ENCODE measurements at places on chromosomes 2 and 18.

DNA sequence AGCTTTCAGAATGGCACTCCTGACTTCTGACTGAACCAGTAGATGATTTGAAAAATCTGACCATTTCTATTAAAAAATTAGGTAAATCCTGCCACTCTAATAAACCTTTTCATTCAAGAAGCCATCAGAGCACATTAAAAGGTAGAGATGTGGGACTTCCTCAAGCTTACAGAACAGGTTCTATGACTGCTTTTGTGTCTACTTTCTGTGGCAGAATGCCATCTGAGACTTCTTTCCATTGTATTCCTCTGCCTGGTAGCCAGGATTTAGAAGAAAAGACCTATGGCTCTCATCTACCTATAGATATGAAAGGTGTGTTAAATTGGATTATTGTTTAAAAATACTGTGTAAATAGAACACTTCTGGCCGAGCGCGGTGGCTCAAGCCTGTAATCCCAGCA is 99.9 kb upstream of the NABP1 start:
- DNase-seq = no peak

DNA sequence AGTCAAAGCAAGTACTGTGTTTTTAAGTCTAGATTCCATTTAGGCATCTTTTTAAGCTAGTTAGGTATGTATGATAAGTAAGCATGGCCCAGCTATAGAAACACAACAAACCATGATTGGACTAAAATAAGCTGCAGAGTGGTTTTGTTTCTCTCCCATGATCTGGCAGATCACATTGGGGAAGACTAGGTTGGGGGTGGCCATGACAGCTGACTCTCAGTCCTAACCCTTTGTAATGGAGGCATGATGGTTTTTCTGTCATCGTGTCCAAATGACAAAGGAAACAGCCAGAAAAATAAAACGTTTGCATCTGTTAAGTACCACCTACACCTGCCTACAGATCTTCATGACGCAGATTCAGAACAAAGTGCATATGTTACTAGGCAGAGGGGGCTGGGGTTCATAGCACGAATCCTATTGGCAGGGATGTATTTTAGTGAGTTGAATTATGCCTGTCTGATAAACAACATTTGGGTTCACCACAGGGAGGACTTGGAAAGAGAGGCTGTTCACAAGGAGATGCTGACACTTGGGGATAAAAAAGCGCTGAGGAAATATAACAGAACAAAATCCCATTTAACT is 33.8 kb upstream of the GALNT5 start:
- no peak for DNase-seq

DNA sequence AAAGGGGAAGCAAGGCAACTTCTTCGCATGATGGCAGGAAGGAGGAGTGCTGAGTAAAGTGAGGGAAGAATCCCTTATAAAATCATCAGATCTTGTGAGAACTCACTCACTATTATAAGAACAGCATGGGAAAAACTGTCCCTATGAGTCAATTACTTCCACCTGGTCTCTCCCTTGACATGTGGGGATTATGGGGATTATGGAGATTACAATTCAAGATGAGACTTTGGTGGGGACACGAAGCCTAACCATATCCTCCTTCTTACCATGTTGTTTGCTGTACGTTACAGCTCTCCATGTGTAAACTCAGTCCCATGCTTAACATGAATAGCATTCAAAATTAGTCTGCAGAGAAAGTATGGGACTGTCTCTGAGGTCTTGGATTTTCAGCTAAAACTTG is 1096.8 kb upstream of the ACVR2A start:
- DNase-seq = no peak

- no peak for DNase-seq
Observed at GRCh38 chr2:138323382-138324067, 178.0 kb upstream of the SPOPL start.

- no peak for DNase-seq
Observed at GRCh38 chr18:57583297-57583835, 3.1 kb downstream of the FECH start.

GRCh38 chr2:234770031-234770506 is 181.7 kb upstream of the SH3BP4 start:
- no peak for DNase-seq

DNA sequence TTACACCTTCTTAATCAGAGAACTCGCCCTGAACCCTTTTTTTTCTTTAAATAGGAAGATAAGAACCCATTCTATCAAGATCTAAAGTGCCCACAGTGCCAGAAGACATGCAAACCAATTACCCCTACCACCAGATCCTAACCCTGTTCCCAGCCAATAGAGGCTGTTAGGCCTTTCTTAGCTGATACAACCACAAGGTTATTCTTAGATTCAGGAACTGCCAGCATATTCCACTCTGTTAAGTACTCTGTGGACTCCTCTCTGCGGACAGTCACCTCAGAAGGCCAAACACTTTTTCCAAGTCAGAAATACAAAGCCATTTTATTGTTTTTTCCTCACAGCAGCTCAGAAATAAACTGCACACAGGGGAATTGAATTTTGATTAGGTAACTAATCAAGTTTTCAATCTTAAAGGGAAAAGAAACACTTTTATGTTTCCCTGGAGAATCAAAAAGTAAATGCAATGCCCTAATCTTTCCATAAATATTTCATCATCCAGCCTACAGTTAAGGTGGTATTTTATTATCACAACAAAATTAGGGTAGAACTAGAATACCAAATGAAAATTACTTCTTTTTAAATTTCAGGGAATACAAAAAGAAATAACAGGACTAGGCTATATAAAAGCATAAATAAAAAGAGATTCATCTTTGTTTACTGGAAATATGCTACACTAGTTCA is 111.4 kb downstream of the NBAS start:
- no peak for DNase-seq

DNA sequence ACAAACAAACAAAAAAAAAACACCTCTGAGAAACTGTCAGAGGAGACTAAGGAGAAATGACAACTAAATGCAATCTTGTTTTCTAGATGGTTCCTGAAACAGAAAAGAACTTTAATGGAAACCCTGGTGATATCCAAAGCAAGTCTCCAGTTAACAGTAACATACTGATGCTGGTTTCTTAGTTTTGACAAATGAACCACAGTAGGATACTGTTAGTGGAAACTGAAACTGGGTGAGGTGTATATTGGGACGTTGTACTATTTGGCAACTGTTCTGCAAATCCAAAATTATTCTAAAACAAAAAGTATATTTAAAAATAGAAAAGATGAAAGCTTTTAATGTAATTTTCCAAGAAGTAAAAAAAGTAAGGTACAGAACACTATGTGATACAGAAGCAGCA is 11.4 kb downstream of the SESTD1 start:
- DNase-seq = no peak

DNA sequence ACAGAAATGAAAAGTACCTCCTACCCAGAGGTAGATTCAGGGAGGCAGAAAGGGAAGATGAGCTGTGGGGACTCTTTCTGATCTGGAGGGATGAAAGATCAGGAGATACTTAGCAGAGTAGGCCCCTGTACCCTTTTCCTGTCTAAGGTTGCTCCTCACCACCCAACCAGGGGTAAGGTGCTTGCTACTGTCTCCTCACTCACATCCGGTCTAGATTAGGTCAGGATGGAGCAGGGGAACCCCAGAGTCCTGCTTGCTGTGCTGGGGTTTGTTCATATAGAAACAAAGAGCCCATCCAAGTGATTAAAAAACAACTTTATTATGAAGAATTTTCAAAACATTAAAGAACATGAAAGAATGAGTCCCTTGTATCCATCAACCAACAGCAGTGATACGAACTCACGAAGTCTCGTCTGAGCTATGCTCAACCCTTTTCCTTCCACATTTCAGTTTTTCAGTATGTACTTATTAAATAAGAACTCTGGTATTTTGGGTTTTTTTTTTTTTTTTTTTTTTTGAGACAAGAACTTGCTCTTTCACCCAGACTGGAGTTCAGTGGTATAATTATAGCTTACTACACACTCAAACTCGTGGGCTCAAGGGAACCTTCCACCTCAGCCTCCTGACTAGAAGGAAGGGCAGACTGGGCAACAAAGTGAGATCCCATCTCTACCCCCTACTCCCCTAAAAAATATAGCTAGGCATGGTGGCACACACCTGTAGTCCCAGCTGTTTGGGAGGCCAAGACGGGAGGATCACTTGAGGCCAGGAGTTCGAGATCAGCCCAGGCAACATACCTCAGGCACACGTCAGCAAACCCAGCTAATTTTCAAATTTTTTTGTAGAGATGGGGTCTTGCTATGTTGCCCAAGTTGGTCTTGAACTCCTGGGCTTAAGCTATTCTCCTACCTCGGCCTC is 28.5 kb upstream of the MCFD2 start:
- DNase-seq = no peak

GRCh38 chr2:2233171-2233826 is 97.8 kb downstream of the MYT1L start:
- no peak for DNase-seq

DNA sequence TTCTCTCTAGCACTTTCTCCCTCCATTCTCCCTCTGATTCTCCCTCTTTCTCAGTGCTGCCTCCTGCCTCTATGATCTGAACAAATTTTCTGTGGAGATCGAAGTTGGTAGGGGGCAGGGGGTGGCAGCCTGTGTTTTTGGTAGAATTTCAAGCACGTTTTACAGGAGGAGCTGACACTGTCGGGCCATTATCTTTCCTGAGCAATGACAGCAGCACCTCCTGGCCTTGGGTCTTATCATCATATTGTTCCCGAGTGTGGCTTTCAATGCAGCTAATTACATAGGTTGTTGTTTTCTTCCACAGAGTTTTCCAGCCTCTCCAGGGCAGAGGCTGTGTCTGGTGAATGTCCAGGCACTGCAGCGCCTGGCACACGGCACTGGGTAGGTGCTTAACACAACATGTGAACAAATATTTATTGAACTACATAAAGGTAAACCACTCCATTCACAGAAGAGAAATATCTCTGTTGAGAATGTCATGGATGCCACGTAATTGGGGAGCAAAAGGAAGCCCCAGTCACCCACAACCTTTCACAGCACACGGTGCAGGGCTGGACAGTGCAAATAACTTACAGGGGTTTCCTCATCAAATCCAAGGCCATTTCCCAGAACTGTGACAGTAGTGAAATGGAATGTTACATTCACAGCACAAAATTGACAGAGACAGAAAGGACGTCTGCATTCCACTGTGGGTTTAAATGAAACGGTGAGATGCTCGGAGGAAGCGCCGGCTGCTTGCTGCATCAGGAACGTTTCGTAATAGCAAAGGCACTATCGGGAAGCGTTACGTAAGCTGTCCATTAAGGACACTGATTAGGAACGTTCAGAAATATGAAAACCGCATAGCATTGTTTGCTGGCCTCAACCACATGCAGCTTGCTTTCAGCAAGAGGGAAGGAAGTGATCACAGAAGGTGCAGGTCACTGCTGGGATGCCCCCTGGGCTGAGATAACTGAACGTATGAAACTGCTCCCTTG is 6.5 kb upstream of the KCNG2 start:
- peak; percentile 34 for DNase-seq

- DNase-seq = no peak
Observed at GRCh38 chr2:108616318-108616717, 82.0 kb downstream of the LIMS1 start.

- no peak for DNase-seq
Observed at GRCh38 chr2:60885683-60886082, 4.3 kb downstream of the REL start.

DNA sequence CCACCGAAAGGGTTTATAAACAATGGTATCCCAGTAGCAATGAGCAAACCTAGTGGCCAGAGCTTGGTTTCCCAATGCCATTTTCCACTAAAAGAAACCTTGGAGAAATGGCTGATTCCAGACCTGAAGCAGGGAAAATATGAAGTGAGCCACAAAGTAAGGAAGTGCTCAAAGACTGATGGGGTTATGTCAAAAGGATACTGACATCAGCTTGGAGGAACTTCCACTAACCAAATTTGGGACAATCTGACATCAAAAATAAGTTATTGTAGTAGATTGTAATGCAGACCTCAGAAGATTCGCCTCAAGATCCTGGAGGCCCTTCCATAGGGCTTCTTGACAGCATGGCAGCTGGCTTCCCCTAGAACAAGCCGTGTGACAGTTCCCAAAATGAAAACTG is 79.4 kb upstream of the SP3 start:
- no peak for DNase-seq

DNA sequence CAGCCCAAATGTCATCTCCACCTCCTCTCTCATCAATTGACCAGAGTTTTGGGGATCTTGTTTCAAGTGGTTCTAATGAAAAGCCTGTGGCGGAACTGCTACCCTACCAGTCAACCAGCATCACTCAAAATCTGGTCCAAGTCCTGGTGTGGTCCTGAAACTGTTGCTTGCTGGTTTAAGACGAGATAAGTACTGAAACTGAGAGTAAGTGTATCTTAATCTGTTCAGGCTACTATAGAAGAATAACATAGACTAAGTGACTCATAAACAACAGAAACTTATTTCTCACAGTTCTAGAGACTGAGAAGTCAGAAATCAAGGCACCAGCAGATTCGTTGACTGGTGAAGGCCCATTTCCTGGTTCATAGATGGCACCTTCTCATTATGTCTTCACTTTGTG is 879 bp upstream of the GALNT5 start:
- DNase-seq = no peak

DNA sequence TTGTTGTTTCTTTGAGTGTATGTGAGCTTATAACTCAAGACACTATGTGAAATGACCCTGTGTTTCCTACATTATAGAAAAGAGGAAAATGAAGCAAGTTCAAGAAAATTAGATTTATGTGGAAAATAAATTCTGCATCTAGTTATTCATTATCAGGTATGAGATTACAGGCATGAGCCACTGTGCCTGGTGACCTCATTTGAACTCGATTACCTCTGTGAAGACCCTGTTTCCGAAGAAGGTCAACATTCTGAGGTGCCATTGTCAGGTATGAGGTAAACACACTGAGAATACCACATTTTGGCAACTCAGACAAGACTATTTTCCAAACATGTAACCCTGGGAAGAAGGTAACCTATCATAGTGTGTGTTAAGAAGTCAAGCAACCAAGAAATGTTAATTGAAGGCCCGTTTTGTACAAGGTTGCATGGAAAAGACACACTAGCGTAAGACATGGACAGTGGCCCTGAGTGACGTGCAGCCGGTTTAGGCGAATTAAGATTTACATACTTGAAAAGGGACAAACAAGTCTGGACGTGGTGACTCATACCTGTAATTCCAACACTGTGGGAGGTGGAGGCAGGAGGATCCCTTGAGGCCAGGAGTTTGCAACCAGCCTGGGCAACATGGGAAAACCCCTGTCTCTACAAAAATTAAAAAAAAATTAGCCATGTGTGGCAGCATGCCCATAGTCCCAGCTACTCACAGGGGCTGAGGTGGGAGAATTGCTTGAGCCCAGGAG is 186.6 kb downstream of the NEDD4L start:
- DNase-seq = no peak

GRCh38 chr2:234632527-234633391 is 135.9 kb upstream of the ARL4C start:
- DNase-seq = no peak

- DNase-seq = no peak
Observed at GRCh38 chr2:229244975-229245374, 26.1 kb downstream of the PID1 start.
